ENCODE measurements at places on chromosomes 4 and X.

DNA sequence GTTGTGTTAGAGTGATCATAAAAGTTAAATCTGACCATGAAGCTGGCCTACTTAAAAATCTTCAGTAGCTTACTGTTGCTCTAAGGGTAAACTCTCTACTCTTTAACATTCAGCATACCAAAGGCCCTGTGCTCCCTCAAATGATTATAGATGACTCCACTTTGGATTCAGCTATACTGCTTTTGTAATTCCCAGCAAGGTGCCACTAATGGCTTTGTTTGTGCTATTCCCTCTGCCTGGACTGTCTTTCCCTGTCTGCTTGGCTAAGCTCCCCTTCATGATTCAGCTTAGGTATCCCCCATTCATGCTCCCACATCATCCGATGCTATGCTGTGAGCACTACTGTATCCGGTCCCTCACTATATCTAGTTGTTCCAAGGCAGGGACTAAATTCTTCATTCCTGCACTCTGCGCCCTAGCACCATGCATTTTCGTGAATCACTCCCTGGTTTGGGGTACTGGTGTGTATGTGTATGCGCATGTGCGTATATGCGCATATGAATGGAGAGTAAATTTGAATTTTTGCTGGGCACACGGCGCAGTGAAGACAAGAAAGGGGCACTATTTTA lies 453 bp upstream of the PBDC1 start:
- DNase-seq: no peak

DNA sequence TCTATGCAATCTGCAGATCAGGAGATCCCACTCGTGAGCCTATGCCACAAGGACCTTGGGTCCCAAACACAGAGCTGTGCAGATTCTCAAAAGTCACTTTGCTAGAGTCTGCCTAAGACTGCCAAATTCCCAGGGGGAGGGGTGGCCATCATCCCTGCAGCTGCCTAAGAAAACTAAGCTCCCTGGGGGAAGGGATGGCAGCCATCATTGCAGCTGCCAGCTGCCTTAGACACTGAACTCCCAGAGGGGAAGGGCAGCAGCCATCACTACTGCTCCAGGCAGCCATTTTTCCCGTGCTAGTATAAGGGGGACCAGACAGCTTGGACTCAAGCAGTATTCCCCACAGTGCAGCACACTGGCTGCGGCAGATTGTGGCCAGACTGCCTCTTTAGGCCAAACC lies 156.9 kb downstream of the NKX6-1 start:
- no peak for DNase-seq

DNA sequence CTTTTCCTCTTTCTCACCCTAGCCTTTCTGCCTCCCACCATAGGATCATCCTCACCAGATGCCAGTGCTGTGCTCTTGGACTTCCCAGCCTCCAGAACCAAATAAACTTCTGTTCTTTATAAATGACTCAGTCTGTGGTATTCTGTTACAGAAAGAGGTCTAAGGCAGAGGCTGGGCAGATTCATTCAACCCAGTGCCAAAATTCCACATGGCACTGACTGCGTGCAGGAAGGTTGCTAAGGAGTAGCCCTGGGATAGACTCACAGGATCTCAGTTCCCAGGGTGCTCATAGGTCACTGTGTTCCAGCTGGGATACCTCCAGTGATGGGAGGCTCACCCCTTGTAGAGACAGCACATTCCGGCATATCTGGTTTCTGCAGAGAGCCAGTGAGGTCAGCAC lies 22.0 kb downstream of the SORCS2 start:
- no peak for DNase-seq

- no peak for DNase-seq
Measured at GRCh38 chr4:172785613-172786012, 383.0 kb upstream of the GALNT7 start.

GRCh38 chrX:29826742-29827141 lies 388.6 kb upstream of the MAGEB2 start:
- DNase-seq: no peak

- DNase-seq: no peak
Measured at GRCh38 chr4:126820631-126821030, 812.1 kb upstream of the INTU start.

- no peak for DNase-seq
Measured at GRCh38 chr4:34718576-34719245, 1525.6 kb downstream of the ARAP2 start.

All from GM03348 (cell line).